ENCODE measurements at places on chromosomes 13 and 19.

DNA sequence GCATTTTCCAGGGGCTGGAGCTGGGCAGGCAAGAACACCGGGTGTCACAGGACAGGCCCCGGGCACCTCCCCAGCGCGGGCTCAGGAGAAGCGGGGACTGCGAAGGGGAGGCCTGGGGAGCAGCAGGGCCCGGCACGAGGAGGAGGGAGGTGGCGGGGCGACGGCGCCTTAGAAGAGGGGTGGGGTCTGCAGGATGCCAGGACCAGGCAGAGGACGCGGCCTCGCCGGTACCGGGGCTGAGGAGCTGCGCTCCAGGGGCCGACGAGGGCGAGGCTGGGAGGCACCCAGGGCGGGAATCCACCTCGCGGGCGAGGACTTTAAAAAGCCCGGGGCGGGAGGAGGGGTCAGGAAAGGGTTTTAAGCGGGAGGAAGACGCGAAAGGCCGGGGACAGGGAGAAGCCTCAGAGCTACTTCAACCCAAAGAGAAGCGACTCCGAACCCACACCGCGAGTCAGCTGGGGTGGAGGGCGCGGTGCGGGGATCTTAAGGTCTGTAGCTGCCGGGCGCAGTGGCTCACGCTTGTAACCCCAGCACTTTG is 665 bp downstream of the ZNF347 start:
- no peak for DNase-seq

DNA sequence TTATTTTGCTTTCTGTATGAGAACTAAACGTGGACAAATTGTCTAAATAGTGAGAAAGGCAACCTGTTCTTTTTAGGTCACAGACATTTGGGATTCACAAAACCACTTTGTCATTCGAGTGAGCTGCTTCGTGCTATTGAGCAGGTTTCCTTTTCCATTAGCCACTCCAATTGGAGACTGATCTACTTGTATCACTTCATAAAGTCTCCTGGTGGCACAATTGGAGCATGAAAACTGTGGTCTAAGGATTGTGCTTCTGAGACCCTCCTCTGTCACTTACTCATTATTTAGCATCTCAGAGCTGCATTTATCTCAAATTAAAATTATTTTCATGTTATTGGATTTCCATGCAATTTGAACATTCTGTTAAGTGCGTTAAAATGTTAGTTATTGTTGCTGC is 397.7 kb downstream of the TDRD3 start:
- DNase-seq: no peak

DNA sequence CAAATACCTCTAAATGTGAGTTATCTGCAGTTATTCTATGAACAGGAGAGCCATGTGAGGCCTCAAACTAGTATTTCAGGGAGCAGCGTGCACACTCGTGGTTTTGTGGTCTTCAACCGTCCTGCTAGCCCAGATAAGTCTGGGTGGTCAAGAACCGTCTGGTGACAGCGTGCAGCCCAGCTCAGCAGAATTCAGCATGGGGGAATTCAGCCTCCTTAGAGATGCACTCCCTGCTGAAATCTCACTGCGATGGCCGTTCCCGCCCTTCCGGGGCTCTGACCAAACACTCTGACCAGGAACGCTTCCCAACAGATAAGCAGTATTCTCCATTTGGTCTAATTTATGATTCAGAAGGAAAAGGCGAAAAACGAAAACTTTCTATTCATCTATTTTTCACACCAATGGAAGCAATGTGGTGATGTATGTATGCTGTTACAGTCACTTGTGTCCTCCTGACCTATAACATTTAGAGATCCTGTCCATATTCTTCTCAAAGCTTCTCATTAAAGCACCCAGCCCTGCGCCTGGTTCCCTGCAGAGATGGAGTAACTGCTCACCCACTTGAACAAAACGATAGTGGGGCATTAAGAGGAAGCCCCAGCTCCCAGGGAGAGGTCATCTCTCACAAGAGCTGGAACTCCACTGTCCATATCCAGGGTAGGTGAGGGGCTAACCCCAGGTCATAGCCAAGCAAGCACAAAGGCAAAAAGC is 2.9 kb downstream of the ANKRD27 start:
- no peak for DNase-seq

GRCh38 chr13:112716841-112717520 is 27.1 kb downstream of the ATP11A start:
- no peak for DNase-seq

GRCh38 chr19:52981329-52981728 is 18.6 kb upstream of the ZNF816 start:
- DNase-seq: no peak

DNA sequence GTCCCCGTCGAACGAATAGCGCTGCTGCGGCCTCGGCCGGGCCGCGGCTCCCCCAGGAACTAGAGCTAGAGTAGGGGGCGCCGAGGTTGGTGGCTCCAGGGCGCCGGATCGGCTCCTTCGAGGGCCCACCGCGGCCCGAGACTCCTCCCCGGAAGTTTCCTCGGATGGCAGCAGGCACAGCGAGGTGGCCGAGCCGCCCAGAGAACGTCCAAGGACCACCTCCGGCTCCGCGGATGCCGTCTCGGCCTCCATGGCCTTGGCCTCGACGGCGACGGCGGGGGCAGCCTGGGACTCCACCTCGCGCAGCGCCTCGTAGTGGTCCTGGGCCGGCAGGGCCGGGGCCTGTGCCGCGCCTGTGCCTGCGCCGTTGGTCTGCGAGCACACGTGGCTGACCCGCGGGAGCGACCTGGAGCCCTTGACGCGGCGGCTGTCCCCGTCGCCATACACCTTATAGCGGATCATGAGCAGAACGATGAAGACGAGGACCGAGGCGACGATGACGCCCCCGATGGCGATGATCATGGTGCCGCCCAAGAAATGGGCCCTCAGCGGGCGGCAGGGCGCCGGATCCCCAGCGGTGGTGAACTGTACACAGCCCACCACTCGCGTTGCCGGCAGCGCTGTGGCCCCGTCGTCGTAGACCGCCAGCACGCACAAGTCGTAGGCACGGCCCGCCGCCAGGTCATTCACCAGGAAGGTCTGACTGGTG is 11.8 kb downstream of the IFNL1 start:
- DNase-seq: no peak

- no peak for DNase-seq
These were observed 51.3 kb downstream of the WDR87 start for GRCh38 chr19:37855098-37855497.

DNA sequence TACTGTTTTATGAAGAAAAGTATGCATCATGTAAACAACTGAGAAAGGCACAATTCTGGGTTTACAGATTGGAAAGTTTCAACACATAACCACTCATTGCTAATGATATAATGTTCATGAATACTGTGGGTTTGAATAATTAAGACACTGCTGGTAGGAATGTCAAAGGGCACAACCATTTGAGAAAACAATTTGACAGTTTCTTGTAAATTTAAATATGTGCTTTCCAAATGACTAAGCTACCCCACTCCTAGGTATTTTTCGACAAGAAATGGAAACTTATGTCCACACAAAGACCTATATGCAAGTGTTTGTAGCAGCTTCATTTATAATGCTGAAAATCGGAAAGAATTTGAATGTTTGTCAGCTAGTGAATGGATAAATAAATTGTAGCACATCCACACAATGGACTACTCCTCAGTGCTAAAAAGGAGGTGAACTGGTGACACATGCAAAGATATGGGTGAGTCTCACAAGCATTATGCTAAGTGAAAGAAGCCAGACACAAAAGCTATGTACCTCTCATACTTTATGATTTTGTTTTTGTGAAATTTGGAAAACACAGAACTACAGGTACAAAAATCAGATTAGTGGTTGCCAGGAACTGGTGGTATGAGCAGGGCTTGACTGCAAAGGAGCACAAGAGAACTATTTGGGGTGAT is 44.8 kb upstream of the FLT1 start:
- DNase-seq: no peak

DNA sequence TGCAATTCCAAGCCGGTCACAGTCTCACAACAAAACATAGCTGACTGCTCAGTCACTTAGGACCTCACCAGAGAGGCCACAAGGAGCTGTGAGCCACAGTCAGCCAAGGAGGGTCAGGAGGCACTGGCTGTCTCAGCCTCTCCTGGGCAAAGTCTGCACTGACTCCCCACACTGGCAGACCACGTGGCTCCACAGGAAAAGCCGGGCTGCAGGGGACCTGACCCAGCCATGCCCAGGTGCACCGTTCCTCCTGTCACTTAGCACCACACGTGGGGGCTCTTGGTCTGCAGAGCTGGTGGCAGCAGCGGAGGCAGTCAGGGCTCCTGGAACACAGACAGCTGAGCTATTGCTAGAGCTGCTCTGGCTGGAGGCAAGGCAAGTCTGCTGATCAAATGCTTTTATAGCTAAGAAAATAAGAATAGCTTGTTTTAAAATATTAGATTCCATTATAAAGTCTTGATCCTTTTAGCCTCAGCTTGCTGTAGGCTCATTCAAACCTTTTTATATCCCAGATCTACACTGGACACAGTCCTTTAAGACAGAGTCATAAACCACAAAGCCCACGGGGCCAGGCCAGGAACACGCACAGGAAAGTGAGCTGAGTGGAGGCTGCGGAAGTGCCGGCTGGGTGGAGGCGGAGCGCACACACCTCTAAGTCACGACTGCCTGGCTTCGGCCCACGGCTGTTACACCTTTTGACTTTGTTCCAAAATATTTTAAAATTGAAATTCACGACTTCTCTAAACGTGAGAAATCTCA is 744.1 kb downstream of the UQCRFS1 start:
- no peak for DNase-seq
